Peyer's patch (tissue), 4 donors: ENCODE measurements at places on chromosomes 2 and 18.

GRCh38 chr2:189608170-189608569, 27.6 kb upstream of the SLC40A1 start:
- DNase-seq, result no peak

DNA sequence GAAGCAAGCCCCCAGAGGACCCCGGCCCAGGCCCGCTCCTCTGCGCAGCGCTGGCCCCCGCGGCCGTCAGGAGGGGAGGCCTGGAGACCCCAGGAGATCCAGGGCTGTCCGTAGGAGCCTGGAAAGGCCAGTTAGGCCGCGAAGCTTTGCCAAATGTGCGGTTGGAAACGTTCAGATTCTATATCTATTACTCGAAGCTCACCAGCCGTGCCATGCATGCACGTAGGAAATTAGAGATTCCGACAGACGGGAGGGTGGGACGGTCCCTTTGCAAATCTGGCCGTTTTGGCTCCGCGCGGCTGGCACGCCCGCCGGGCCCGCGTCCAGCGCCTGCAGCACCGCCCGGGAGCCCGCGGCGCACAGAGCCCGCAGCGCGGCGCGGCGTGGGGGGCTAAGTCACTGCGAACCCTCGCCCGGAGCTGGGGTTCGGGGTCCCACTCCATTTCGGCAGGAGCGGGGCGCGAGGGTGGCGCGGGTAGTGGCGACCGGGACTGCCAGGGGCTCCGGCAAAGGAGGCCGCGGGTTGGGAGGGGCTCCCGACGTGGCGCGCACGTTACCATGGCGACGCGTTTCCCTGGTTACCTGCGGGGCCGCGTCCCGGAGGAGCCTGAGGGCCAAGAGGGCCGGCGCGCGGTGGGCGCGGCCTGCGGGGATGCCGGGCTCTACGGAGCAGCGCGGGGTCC, 488.6 kb upstream of the SMIM21 start:
- no peak for DNase-seq

DNA sequence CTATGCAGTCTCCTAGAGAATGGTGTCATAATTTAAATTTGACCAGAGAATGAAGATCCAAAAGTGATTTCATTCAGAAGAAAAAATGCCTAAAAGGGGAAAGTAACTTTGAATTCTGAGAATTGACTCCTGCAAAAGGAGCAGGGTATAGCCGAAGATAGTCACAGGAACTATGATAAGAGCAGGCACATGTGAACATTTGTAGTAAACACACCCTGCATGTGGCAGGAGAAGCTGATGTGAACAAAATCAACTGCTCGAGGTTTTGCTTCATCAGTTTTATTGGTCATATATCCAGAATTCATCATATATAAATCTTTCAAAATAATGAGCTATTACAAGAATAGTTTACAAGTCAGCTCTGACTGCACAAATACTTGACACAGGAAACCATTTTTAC, 14.0 kb downstream of the MCFD2 start:
- no peak for DNase-seq

GRCh38 chr2:42775810-42776209, 11.9 kb upstream of the OXER1 start:
- DNase-seq, result no peak

DNA sequence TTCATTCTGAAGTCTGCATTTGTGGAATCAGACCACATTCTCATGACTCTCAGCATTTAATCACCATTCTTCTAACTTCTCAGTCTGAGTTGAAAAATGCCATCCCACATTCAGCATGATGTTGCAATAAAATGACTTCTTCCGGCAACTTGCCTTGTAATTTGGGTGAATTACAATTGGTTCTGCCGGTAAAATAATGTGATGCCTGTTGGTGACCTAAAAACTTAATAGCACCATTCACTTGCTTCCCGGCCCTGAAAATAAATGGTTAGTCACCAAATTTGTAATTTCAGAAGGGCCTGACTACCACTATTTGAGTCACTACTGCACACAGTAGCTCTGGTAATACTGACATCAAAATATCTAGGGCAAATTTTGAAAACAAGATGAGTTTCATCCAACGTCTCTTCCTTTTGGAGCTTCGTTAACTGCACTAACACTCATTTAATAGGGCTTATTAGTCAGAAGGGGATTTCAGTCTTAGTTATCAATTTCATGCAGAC, 637.1 kb upstream of the CHAC2 start:
- no peak for DNase-seq

- no peak for DNase-seq
These were observed 331.7 kb downstream of the MEIS1 start for GRCh38 chr2:66766582-66766981.

DNA sequence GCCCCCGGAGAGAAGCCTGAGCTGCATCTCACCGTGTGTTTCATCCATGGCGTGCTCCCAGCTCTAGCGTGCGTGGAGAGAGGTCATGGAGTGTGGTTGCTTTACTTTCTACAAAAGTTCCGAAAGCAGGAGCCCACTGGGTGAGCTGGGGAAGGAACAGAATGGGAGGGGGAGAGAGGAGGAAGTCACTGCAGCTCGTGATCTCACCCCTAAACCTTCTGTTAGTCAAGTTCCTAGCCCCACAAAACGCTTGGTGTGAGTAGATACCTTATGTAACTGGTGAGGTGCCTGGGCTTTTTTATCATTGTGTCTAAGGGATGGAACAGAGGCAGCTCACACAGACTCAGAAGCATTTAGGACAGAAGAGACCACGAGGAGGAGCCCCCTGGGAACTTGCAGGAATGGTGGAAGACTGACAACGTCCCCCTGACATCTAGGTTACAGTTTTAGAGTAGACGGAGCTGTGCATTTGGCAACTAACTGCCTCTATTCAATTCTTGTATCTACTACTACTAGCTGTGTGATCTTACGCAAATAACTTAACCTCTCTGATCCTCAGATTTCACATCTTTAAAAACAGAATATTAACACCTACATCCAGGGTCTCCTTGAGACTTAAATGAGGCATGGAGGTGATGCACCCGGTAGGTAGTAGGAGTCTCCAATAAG, 123.3 kb downstream of the ARL4C start:
- no peak for DNase-seq

DNA sequence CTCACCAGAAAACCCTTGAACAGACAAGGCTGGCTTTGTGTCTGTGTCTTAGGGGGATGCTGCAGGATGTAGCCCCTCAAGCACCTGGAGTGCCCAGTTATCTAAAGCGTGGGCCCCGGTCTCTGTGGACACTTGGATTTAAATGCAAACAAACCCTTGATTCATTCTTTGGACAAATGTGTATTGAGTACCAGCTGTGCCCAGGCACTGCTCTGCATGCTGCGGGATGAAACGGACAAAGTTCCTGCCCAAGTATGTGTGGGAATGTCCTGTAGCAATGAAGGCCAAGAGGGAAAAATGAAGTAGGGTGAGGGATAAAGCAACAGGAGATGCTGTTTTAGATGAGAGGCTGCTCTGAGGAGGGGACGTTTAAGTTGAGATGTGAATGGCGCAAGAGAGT, 53.9 kb downstream of the BOLA3 start:
- no peak for DNase-seq

- no peak for DNase-seq
These were observed 86.4 kb upstream of the OTOS start for GRCh38 chr2:240226672-240227537.

DNA sequence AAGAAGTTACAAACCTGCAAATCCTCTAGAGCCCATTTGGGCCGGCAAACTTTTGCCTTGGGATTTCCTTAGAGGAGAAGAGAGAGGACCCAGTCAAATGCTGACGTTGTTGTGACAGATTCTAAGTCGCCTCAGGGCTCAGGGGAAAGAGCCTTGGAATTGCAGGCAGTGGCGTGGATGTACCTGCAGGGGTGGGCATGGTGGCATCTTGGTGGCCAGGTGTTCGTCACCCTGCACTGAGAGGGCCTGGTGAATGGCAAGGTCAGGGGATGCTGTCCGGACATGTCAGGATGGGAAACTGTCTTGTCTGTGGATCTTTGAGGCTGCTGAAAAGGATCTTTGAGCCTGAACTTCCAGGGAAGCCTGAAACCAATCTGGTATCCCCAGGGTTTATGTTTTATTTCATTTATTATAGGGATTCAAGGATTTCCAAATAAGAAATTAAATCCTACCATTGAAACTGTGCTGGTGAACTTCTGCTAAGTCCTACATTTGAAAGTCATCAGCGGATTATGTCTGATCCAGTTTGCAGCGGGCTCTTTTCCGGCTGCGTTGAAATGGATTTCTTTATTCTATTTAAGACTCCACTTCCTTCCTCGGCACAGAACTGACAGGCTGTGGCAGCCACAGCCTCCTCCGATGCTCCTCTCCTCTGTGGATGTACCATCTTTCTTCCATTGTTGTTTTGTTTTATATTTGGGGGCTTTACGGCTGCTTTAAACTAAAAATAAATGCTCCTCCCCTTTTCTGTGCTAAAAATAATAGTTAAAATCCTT, 207.6 kb downstream of the AGAP1 start:
- DNase-seq, result no peak

- DNase-seq, result peak; percentile 61
These were observed at the start of gene MTCL1 for GRCh38 chr18:8705238-8705960. MTCL1 (plus strand) TSS chr18:8705556; CDS start chr18:8705661, 105 bp downstream.

DNA sequence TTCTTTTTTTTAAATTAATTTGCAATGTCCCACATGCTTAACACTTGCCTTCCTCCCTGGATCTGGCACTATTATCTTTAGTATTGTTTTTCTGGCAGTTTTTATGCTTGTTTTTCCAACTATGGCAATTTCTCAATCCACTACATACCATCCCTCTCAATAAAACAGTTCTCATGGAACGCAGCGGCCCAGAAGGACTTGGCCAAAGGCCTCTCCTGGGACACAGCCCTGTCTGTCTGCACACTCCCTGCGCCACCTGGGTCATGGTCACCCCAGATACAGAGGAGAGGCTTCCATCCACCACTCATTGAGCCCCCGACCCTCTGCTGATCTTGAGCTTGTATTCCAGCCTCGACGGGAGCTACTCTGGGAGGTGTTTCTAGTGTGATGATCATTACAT, 91.2 kb downstream of the TWIST2 start:
- DNase-seq, result no peak

DNA sequence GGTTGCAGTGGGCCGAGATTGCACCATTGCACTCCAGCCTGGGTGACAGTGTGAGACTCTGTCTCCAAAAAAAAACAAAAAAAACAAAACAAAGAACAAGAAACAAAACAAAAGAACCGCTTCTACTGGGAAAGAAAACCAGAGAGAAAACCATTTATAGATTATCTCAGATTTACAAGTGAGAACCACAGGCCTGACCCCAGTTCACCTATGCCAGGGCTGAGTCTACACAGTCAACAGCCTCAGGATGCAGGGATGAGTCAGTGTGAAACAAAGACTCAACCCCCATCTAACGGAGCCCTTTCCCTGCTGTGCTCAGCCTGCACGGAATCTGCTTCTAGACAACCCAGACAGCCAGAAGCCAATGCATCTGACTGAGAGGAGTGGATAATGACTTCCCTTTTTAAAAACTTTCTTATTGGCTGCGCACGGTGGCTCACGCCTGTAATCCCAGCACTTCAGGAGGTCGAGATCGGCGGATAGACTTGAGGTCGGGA, 25.5 kb upstream of the YWHAQ start:
- DNase-seq, result no peak

- DNase-seq, result no peak
These were observed 99.5 kb downstream of the HS1BP3 start for GRCh38 chr2:20551260-20551944.

- DNase-seq, result no peak
These were observed 71.2 kb upstream of the CAVIN2 start for GRCh38 chr2:191917967-191918651.

- no peak for DNase-seq
These were observed 1579.5 kb downstream of the LRP1B start for GRCh38 chr2:140551287-140551686.

DNA sequence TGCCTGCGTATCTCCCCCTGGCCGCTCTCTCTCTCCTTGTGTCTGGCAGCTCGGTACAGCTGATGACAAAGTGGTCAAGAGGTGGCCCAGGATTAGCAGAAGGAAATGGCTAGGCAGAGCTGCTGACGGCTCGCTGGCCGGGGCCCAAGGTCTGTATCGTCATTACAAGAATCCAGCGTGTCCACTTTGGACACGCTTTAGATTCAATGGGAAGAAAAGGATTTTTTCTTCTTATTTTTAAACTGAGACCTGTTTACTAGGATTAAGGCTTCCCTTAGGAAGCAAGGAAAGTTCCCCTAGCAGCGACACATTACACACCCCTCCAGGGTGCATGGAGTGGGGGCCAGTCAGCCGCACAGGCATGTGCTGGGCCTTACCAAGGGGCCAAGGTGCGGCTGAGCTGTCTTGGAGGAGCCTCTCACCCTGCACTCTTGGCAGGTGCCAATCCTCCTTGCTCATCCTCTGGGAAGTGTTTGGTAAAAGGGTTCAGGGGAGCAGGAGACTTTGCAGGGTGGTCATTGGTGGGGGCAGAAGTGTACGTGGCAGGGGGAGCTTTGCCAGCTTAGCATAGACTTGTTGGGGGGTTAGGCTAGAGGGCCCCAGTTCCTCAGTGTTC, 76.8 kb downstream of the POLR1A start:
- DNase-seq, result no peak

DNA sequence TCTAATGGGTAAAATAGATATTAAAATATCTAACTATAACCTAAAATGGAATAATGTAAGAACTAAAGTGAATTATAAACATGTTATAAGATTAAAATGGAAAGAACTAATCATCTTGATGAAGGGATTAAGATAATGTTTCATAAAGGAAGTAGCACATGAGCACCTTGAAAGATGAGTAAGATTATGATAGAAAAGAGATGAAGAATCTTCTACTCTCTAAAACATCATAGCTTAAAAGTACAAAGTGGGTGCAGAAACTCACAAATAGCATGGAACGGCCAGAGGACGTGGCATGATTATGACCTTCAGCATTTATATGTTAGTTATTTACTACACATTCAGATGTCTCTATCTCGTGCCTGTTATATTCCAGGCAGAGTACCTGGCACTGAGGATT, 76.2 kb upstream of the COL5A2 start:
- DNase-seq, result no peak

DNA sequence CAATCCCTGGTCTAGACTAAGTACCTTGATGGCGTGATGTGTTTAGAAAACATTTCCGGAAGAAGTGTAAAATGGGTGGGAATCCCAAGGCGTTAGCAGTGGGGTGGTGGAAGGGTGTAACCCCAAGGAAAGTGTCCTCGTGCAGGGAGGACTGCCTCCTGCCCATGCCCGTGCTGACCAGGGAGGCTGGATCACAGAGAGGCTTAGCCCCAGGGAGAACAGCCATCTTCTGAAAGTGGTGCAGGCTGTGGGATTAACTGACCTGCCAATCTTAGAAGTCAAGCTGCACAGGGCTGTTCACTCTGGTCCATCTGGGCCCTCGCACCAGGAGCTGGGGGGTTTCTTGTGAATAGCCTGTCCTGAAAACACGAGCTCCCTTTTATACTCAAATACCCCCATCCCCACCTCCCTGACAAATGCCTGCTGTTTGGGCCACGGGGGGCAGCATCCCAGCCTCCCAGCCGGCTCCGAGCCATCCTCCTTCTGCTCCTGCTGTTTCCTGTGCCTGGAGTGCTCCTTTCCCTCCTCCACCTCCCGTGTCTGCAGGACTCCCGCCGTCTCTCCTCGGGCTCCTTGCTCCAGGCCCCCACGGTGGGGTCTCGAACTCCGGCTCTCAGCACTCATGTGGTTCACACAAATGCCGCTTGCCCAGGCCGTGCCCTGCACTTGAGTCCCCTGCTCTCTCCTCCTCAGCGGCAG, 52.1 kb upstream of the PXDN start:
- no peak for DNase-seq
